ENCODE measurements at places on chromosomes 13 and 19.
A peak's percentile ranks its signal among the peaks of the same experiment; 100 is the strongest.

- peak; percentile 4 for DNase-seq
These were observed 1436.9 kb downstream of the UQCRFS1 start for GRCh38 chr19:27776020-27776419.

DNA sequence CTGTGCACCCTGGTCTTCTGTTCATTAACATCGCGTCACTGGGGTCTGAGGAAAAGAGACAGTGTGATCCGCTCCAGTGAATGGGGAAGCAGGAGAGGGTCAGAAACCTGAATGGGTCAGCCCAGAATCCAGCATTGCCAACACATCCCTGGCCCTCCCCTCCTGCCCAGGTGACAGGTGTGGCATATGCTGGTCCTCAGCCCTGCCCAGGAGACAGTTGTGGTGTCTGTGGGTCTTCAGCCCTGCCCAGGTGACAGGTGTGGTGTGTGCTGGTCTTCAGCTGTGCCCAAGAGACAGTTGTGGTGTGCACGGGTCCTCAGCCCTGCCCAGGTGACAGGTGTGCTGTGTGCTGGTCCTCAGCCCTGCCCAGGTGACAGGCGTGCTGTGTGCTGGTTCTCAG is 8.0 kb downstream of the TFDP1 start:
- no peak for DNase-seq

GRCh38 chr19:19562665-19563347 is 24.7 kb downstream of the CILP2 start:
- no peak for DNase-seq

- no peak for DNase-seq
These were observed 137.3 kb upstream of the TMTC4 start for GRCh38 chr13:100811928-100812327.

- no peak for DNase-seq
These were observed 59.6 kb downstream of the DCT start for GRCh38 chr13:94419925-94420305.

- DNase-seq, result no peak
These were observed 15.9 kb upstream of the IGLON5 start for GRCh38 chr19:51295382-51296126.

- DNase-seq, result no peak
These were observed 8.8 kb upstream of the CPB2 start for GRCh38 chr13:46113596-46113995.

DNA sequence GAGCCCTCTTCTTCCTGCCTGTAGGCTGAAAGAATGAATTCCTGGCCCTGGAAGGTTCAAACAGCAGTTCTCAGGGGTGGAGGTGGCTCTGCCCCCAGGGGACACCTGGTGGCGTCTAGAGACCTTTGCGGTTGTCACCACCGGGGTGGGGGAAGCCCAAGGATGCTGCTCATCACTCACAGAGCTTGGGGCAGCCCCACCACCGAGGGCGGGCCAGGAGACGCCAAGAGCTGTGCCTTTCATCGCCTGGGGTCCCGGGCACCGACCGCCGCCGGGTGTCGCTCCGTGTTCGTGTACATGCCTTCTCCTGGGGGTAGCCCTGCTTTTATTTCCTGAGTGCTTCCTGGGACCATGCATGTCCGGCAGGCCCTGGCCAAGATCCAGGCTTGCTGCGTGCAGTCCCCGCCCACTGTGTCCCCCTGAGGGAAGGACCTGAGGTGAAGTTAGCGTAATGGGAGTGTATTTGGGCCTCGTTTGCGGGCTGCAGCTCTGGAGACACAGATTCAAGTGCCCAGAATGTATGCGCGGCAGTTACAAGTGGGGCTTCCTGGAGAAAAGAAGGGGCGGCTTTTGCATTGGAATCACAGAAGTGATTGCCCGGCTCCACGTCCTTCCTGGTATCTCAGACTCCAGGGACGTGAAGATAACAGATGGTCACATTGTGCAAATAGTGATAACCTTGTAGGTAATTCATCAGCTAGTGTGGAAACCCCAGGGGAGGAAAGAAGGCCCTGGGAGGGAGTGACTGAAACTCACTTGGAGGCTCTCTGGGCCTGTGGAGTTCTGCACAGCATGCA is 7.8 kb downstream of the DOT1L start:
- DNase-seq, result no peak

- DNase-seq, result no peak
These were observed 5.0 kb downstream of the PBX4 start for GRCh38 chr19:19613506-19613905.

DNA sequence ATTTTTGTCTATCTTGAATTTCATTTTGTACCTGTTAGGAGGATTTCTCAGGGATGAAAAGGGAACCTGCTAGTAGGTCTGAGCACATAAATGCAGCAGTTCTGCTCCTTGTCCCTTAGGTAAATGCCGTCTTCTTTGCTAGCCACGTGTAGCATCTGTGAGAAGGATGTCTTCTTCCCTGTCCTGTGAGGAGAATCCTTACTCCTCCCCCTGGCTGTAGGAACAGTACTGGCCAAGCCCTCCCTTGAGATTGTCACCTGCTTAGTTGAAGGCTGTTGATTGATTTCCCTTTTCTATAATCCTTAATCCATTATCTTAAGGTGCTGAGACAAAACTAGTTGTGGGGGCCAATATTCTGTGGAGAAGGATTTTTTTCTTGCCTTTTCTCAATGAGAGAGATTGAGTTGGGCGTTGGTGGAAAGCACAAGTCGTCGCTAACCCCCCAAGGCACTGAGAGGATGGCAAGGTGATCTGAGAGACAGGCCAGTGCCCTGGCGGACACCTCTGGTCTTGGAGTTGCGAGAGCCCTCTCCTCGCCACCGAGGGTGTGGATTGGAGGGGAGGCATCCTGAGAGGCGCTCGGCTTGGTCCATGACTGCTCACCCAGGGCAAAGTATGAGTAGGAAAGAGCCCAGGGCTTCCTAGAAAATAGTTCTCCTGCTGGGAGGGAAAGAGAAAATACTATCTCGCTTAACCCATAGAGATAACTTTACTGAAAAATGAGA is 216.7 kb downstream of the ATP8A2 start:
- no peak for DNase-seq

DNA sequence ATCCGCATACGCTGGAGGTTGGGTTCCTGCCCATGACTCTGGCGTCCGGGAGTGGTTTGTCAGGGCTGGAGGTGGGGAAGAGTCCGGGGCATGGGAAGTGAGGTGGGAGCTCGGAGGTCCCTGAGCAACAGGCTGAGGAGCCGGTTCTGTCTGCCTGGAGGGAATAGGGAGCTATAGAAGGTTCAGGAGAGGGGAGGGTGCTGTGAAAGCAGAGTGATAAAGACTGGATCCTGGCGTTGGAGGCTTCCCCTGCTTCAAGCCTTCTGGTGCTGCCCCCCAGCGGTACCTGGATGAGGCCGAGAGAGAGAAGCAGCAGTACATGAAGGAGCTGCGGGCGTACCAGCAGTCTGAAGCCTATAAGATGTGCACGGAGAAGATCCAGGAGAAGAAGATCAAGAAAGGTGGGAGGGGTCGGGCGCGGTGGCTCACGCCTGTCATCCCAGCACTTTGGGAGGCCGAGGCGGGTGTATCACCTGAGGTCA is 2.6 kb downstream of the HMG20B start:
- no peak for DNase-seq

DNA sequence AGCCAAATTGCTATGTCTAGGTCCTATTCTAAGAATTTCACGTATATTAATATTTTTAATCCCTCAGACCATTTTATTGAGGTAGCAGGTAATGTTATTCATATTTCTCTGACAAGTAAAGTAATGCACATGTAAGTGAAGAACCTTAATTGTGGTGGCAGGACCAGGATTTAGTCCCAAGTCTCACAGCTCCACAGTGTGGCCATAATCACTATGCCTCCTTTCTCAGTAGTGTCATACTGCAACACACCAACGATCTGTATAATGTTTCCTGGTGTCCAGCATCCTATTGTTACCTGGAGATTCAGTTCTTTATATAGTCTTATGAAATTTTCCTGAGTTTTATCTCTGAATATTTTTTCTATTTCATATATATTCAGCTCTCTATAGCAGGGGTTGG is 340.3 kb downstream of the OLFM4 start:
- DNase-seq, result no peak

GRCh38 chr19:40611096-40611495 is 9.9 kb downstream of the LTBP4 start:
- no peak for DNase-seq

- DNase-seq, result no peak
These were observed 496.8 kb downstream of the TDRD3 start for GRCh38 chr13:60893801-60894200.

DNA sequence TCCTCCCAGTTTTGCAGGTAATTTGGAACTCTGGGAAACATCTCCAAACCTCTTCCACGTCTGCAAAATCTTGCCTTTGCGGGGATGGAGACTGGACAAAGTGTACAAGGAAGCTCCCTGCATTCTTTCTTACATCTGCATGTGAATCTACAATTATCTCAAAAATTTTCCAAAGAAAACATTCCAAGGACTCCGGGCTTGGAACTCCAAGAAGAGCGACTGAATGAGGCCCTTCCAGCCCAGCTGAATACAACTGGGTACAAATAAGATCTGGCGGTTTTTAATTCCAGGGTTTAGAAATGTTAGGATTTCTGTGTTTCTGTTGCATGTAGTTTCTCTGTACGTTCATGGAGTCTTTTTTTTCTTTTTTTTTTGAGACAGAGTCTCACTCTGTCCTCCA is 28.5 kb downstream of the EXOC3L2 start:
- no peak for DNase-seq

- DNase-seq, result no peak
These were observed 1759.9 kb upstream of the PCDH20 start for GRCh38 chr13:63175536-63175935.

GRCh38 chr19:47768604-47769003 is 9.9 kb upstream of the SELENOW start:
- DNase-seq, result no peak

DNA sequence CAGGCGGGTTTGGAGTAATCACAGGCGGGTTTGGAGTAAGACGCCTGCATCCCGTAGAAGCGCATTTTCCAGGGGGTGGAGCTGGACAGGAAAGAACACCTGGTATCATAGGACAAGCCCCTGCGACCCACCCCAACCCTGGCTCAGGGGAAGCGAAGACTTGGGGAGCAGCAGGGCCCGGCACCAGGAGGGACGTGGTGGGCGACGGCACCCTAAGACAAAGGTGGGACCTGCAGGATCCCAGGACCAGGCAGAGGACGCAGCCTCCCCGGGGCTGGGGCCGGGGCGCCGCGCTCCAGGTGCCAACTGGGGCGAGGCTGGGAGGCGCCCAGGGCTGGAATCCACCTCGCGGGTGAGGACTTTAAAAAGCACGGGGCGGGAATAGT is 520 bp downstream of the ZNF600 start:
- DNase-seq, result no peak

GRCh38 chr13:30415430-30416030 is 6.8 kb upstream of the UBE2L5 start:
- DNase-seq, result no peak

DNA sequence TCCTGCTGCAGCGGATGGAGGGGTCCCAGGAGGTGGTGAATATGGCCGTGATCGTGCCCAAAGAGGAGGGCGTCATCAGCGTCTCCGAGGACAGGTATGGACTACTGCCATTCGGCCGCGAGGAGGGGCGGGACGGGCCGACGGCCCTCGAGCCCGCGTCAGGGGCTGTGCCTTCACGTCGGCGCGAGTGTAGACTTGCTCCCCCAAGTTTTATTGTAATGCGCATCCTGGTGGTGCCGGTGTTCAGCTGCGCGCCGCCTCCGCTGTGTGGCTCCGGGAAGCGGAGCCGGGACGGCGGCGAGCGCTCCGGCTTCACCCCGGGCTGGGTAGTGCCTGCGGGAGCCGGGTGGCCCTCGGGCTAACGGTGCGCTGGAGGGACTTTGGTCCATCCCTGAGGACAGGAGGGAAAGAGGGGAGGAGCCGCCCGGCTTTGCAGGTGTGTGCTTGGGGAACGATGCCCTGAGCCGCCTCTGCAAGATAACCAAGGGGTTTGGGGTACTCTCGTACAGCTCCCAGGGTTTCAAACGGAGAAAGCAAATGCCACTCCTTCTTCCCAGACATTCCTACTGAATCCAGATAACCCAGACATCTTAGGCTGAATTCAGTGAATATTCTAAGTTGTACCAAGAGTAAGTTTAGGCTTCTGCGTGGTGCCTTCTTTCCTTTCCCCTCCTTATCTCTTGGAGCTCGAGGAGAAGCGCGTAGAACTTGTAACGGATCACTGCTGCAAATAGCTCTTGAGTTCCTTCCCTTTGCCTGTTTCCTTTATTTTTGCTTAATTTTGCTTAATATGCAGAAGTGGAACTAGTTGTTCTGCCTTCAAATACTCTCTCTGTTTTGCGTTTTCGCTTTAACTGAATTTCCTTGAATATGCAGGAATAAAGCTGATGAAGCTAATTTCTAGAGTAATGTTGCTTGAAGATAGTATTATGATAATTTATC is 740 bp downstream of the WDFY2 start:
- peak; percentile 52 for DNase-seq

DNA sequence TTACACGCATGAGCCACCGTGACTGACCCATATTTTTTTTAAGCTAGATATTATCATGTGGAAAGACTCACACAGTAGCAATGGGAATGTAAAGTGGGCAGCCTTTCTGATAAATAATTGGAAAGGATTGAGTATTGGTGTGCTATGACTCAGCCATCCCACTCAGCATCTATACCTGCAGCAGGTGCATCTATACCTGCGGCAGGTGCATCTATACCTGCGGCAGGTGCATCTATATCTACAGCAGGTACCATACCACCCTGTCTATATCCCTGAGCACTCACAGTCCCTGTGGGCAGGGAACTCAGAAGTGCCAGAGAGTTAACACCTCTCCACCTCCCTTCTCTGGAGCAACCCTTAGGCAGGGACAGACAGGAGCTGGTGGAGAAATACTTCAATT is 5.2 kb upstream of the LRRC8E start:
- DNase-seq, result no peak

GRCh38 chr19:2636897-2637683 is 65.4 kb downstream of the GNG7 start:
- peak; percentile 16 for DNase-seq

DNA sequence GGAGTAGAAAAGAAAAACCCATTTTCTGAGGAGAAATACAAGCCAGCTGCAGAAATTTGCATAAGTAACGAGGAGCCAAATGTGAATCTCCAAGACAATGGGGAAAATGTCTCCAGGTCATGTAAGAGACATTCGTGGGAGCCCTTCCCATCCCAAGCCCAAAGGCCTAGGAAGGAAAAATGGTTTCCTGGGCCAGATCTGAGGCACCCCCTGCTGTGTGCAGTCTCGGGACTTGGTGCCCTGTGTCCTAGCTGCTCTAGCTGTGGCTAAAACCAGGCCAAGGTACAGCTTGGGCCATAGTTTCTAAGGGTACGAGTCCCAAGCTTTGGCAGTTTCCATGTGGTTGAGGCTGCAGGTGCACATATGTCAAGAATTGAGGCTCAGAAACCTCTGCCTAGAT is 444.9 kb downstream of the PCDH20 start:
- no peak for DNase-seq

GRCh38 chr19:18179957-18180356 is 6.3 kb downstream of the IFI30 start:
- DNase-seq, result no peak
